ENCODE measurements at places on chromosomes 7 and 10.

- DNase-seq: peak; percentile 17
Observed at GRCh38 chr10:3389130-3389529, 216.5 kb upstream of the PITRM1 start.

- no peak for DNase-seq
Observed at GRCh38 chr10:15168291-15168785, at the start of gene NMT2. Gene NMT2 (minus strand): TSS chr10:15168693. CDS start chr10:15168612, 81 bp downstream.

GRCh38 chr7:41967156-41967555, 264.3 kb upstream of the INHBA start:
- no peak for DNase-seq

DNA sequence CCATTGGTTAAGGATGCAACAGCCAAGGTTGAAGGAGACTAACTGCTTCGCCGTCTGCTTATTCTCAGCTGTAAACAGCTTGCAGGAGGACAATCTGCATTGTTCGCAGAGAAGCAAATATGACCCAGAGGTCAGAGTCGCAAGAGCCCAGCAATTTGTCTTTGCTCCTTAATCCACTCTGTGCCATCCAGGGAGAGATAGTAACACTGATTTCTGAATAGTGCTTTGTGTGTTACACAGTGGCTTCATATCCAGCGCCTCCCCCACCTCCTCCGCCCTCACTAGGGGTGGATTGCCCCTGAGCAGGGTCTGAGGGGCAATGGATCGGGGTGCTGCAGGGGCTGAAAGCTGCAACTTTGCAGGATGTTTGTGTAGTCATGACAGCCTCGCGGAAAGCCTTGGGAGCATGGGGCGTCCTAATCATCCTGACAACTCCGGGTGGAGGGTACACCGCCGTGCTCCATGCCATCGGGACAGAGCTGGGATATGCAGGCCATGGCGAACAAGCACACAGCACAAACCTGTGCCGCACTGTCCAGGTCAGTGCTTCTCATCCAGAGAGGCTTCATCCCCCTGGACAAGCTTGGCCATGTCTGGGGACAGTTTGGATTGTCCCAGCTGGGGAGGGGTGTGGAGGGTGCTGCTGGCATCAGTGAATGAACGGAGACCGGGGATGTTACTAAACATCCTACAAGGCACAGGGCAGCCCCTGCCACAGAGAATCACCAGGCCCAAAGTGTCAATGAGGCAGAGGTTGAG, 103.1 kb upstream of the INSIG1 start:
- no peak for DNase-seq

GRCh38 chr7:139916717-139917395, 87.8 kb downstream of the TBXAS1 start:
- DNase-seq: no peak

DNA sequence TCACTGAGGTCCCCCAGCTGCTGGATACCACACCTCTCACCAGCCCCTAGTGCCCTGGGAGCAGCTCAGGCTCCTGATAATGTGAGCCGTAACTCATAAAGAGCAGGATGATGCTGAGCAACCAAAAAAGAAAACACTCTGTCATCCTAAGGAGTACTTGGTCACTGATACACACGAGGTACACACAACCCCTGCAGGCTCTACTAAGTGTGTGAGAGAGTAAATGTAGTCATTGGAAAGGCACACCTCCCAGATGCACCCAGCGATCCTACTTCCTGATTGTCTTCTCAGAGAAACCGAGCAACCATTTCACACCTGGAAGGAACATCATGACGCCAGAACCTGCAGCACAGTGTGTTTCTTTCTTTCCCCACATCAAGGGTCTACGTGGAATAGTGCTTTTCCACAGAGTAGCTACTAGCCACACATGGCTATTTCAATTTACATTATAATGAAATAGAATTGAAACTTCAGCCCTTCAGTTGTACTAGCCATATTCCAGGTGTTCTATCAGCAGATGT, 34.2 kb downstream of the FIGNL1 start:
- no peak for DNase-seq

DNA sequence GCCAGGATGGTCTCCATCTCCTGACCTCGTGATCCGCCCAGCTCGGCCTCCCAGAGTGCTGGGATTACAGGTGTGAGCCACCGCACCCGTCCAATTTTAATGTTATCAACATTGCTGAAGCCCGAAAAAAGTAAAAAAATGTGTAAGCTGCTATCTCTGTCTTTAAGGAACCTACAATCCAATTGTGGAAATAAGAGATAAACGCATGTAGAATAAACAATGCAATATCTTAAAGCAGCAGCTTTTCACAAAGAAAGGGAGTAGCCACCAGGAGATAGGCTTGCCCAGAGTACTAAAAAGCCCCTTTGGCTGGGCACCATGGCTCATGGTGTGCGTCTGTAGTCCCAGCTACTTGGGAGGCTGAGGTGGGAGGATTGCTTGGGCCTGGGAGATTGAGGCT, 282.9 kb upstream of the LYZL1 start:
- DNase-seq: no peak

- DNase-seq: peak; percentile 72
Observed at GRCh38 chr10:110336111-110336721, 31.5 kb upstream of the SMNDC1 start.

DNA sequence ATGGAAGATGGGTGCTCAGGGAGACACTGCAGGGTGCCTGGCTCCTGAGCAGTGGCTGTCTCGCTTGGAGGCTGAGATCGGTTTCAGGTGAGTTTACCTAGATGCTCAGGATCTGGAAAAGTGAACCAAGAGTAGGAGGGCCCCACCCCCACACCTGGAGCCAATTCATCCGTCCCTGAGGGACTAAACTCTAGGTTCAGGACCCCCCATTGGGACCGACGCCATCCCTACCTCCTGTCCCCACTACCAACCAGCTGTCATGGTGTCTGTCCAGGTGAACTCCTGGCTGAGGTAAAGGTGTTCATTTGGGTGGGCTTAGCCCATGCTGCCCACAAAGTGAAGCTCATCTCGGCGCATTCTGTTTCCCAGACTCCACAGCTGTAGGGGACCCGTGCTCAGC, 174.6 kb upstream of the PLPP4 start:
- DNase-seq: no peak

DNA sequence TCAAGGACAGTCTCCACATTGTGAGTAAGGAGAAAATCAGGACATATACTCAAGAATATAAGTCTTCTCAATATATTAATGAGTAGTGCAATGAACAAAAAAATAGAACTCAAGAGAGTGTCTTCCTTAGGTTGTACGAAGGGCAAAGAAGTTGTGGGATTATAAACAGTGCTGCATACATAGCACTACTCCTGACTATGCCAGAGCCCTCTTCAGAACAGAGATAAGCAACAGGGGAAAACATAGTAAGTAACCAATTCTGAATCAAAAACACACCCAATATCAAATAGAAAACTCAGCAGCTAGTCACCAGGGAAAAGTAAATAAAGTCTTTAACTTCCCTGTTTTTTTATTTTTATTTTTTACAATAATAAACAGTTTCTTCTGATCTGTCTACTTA, 10.6 kb downstream of the ARHGAP21 start:
- DNase-seq: no peak

DNA sequence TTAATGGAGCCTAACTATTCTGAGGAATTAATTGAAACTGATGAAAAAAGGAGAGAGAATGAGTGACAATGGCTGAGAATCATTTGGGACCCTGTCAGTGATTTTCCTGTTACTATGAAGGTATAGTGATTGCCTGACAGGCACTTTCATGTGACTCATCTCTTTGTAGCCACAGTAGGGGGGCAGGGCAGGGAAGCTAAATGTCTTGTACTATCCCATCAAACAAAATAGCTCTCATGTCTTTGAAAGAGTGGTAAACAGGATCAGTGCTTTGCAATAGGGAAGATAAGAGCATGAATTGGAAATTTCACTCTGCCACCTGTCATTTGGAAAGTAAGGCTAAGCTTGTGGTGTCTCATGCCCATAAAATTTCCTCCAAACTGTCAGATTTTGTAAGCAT, 94.5 kb upstream of the GSDME start:
- no peak for DNase-seq

- DNase-seq: no peak
Observed at GRCh38 chr7:157617401-157617800, 280.6 kb downstream of the DNAJB6 start.

GRCh38 chr10:96720422-96721206, at the start of gene PIK3AP1:
Gene PIK3AP1 (minus strand): TSS chr10:96720514. CDS start chr10:96720394, 120 bp downstream.
- DNase-seq: peak; percentile 34

DNA sequence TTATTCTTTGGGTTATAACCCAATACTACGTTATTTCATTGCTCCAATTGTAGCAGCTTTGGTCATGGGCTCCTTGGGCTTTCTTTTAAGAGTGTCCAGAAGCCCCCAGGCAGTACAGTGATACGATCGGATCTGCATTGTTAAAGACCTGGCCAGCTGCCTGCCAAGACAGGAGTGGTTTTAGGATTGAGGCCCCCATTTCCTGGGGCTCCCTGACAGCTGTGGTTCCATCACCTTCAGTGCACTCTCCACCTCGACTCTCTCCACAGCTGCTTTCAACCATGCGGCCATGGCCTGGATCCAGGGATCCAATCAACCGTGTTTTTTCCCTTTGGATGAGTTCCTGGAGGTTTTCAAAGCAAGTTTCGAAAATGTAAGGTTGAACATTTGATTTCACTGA, 123.4 kb upstream of the BTBD16 start:
- DNase-seq: no peak

DNA sequence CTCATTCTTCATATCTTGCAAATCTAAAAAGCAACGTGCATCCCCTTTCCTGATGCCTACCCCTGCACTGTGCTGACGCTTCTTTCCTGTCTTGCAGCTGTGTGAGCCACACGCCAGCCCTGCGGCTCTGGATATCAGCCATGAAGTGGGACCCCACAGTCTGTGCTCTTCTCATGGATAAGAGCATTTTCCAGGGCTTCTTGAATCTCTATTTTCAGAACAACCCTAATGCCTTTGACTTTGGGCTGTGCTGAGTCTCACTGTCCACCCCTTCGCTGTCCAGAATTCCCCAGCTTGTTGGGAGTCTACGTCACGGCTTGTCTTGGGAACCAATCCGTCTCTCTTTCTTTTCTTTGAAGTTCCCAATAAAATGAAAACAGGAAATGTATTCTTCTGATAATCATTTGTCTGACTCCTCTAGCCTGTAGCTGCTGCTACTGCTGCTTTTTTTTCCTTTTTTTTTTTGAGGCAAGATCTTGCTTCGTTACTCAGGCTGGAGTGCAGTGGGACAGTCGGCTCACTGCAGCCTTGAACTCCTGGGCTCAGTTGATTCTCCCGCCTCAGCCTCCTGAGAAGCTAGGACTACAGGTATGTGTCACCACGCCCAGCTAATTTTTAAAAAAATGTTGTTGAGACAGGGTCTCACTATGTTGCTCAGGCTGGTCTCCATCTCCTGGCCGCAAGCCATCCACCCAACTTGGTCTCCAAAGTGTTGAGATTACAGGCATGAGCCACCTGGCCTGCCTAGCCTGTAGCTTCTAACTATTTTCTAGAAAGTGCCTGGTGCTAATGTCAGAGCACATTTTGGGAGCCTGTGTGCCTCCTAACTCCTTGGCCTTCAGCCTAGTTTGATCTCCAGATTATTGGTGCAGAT, 30.3 kb downstream of the GSTO2 start:
- peak; percentile 90 for DNase-seq

- no peak for DNase-seq
Observed at GRCh38 chr7:138889582-138890498, 91.3 kb downstream of the KIAA1549 start.

- no peak for DNase-seq
Observed at GRCh38 chr10:113549856-113550255, 3.0 kb upstream of the HABP2 start.

GRCh38 chr10:22489975-22490374, 144.7 kb downstream of the SPAG6 start:
- no peak for DNase-seq

- no peak for DNase-seq
Observed at GRCh38 chr7:931871-932650, 22.4 kb downstream of the ADAP1 start.

- no peak for DNase-seq
Observed at GRCh38 chr7:24706211-24707170, 50.8 kb downstream of the GSDME start.

- DNase-seq: peak; percentile 55
Observed at GRCh38 chr7:10300577-10300976, 673.1 kb upstream of the PHF14 start.

DNA sequence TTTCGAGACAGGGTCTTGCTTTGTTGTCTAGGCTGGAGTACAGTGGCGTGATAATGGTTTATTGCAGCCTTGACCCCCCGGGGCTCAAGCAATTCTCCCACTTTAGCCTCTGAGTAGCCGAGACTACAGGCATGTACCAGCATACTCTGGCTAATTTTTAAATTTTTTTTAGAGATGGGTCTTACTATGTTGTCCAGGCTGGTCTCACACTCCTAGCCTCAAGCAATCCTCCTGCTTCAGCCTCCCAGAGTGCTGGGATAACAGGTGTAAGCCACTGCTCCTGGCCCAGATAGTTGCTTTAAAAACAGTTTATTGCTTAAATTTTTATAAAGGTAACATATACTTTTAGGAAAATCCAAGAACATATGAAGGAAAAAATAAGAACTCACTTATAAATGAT, 26.3 kb downstream of the NEURL1 start:
- DNase-seq: no peak

- no peak for DNase-seq
Observed at GRCh38 chr7:11104578-11104977, 130.9 kb downstream of the PHF14 start.

DNA sequence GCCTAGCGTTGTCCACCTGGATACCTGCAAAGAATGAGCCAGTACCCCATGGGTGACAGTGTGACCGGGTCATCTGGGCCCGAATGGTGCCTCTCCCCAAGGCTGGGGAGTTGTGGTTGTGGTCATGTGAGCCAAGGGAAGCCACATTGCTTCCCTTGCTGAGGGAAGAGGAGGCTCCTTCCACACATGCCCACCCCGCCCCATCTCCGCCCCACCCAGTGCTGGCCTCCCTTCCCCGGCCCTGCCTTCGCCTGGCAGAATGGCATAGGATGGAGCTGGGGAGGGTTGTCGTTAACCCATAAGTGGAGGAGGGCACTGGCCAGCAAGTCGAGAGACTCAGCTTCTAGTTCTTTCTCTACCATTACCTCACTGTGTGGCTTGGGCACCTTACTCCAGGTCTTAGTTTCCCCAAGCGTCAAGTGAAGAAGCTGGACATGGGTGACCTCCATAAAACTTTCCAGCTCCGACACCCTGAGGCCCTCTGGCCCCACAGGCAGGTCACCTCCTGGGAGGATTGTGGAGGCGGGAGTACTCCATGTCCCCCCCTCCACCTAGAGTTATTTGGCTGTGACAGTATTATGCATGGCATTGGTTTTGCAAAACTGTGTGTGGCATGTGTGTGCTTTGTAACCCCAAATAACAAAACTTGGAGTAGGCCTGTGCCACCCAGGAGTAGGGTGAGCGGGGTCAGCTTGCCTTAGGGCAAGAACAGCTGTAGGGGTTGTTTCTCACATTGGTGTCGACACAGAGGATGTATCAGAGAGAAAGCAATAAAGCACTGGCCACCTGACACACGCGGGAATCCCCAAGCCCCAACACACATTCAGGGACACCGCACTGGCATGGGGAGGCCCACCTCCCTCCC, 90.5 kb upstream of the MACROH2A2 start:
- DNase-seq: no peak

GRCh38 chr7:82594665-82595064, 151.1 kb upstream of the CACNA2D1 start:
- DNase-seq: peak; percentile 24

- DNase-seq: peak; percentile 90
Observed at GRCh38 chr10:35217455-35217854, 90.8 kb downstream of the CREM start.
